Central memory CD8-positive, alpha-beta T cell (primary cell): ENCODE measurements at places on chromosomes 11 and 22.

DNA sequence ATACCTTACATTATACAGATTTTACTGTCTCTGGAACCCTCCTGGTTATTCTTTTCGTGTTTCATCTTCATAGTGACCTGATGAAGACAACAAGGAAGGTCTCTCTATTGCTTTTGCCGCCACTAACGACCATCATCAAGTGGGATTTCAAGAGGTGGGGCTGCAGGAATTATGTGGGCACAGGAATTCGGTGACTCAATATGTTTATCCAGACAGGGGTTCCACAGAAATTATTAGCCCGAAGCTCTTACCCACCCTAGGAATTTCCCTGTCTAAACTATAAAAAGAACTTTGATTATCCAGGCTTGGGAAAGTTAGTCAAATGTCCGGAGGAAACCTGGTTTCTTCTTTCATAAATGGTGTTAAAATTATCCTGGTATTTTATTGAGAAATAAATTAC is 566.8 kb upstream of the TENM4 start:
- no peak for DNase-seq

GRCh38 chr11:108117746-108118371 is 3.5 kb upstream of the ACAT1 start:
- no peak for DNase-seq

GRCh38 chr11:8593455-8593854 is 573 bp downstream of the STK33 start:
- no peak for DNase-seq

DNA sequence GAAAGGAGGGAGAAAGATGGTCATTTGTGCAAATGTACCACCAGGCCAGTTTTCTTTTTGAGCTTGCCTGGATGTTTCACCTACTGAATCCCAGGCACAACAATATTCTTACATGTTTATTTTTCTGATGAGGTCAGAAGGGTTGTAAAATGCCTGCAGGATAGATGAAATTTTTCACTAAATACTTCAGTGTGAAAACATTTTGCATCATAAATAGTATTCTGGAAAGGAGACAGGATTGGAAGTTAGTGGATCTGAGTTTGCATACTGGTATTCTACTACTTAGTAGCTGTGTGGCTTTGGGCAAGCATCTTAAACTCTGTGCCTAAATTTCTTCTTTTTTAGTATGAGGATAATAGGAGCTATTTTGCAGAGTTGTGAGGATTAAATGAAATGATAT is 24.8 kb downstream of the RNF169 start:
- DNase-seq: no peak

DNA sequence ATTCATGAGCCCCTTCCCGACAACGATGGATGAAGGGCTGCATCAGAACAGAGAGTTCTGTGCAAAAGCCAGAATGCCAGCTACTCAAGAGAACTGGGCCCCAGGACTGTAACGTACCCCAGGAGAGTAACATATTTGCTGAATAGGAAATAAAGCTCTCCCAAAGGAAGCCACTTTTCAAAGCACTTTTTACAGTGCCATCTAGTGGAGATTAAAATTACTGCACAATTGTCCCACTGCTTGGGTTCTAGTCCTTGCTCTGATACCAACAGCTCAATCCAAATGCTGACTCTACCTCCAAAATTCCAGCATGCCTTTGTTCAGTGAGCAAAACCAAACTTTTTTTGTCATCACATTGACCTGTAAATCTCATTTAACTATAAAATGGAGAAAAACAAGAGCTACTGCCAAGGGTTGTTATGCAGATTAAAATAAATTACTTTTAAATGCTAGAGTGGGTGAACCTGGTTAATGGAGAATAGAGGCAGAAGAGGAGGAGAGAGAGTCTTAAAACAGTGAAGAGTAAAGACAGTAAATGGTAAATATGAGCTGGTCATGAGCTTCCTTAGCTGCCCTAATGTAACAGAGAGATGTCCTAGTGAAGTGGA is 87.6 kb upstream of the FSHB start:
- DNase-seq: no peak

DNA sequence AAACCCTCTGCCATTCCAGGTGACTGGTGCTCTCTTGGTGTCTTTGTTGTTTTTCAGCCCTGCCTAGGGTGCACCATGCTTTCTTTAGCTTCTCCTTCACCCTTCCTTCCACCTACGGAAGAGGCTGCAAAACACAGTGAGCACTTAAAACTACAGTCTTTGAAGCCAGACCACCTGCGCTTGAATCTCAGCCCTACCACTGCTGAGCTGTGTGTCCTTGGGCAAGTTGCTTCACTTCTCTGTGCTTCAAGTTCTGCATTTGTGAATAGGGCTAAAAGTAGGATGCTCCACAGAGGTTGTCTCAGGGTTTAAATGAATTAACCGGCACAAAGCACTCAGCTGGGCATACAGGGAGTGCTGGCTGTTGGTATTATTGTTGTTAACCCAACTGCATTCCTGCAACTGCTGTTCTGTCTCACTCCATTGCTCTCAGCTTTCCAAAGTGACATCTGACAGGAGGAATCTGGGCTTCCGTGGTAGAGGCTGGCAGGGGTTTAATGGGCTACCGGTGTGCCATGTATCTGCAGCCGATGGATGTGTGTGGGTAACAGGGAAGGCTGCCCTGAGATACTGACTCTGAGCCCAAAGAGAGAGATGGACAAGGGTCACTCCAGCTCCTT is 139.3 kb downstream of the FBXO7 start:
- DNase-seq: no peak

DNA sequence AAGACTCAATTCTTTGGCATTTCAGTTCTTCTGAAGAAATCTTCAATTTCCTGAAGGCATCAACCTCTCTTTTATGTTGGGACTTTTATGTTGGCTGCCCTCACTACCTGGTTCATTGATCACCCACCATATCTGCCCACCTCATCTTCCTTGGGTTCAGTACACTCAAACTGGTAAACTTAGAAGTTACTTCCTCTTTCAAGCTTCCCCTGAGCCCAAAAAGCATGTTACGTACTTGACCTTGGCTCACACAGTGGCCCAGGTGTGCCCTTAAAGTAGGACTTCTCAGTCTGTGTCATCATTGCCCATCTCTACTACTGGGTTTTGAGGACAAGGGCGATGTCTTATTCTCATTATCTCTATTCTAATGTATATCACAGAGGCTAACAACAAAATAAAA is 86.1 kb downstream of the GRIA4 start:
- DNase-seq: no peak

- DNase-seq: no peak
Measured at GRCh38 chr11:26891501-26891900, 102.4 kb upstream of the FIBIN start.

DNA sequence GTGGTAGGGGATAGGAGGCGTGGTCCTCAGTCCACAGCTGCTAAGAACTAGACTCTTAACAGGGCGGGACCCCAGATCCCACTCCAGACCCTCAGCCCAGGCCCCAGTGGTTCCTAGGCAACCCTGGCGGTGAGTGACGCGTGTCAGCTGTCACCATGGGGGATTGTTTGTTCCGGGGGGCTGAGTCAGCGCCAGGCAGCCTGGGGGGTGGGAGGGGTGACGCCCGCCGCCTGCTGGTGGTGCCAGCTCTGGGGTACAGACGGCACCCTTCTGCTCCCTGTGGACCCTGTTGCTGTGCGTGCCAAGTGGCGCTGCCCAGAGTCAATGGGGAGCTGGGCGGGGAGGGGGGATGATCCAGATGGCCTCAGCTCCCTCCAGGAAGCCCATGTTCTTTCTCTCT is 2.5 kb downstream of the CNIH2 start:
- no peak for DNase-seq

DNA sequence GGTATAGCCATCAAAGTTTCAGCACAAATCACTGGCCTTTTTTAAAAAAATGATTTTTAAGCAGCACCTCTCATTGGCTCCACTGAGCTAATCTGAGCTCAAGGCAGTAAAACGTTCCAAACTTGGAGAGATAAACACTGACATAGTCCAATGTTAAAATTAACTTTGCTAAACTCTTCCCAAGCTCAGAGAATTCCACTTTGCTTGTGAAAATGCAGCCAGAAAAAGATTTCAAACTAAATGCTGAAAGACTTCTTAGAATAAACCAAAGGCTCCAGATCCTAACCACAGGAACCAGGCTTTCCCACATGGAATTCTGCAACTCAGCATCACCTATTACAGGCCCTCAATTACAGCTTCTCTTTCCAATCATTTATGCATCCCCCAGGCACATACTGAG is 84.7 kb upstream of the GDPD4 start:
- no peak for DNase-seq

- no peak for DNase-seq
Measured at GRCh38 chr11:26820739-26821138, 98.9 kb upstream of the SLC5A12 start.

- no peak for DNase-seq
Measured at GRCh38 chr11:46533396-46534100, 60.3 kb downstream of the AMBRA1 start.

DNA sequence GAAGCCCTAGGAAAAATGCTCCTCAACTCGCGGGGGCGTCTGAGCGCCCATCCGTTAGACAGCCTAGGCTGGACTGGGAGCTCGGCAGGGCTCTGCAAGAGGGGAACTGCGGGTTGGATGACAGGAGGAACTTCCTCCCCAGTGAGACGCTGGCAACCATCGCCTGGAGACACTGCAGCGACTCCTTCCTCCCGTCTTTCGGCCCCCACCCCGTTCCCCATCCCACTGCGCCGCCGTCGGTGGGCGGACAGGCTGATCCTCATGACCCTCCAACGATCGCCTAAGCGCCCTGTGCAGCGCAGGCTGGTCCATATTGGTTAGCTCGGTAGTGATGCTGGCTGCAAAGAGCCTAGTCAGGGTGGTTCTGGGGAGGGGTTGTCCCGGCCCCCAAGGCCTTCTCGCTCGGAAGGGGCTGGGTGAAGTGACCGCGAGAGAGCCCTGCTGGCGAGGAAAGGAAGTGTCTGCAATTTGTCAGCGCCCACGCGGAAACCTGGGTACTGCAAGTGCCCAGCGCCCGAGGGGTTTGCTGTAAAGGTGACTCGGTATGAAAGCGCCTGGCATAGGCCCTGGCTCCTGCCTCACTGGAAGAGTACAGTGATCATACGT is 638 bp downstream of the NRGN start:
- no peak for DNase-seq

DNA sequence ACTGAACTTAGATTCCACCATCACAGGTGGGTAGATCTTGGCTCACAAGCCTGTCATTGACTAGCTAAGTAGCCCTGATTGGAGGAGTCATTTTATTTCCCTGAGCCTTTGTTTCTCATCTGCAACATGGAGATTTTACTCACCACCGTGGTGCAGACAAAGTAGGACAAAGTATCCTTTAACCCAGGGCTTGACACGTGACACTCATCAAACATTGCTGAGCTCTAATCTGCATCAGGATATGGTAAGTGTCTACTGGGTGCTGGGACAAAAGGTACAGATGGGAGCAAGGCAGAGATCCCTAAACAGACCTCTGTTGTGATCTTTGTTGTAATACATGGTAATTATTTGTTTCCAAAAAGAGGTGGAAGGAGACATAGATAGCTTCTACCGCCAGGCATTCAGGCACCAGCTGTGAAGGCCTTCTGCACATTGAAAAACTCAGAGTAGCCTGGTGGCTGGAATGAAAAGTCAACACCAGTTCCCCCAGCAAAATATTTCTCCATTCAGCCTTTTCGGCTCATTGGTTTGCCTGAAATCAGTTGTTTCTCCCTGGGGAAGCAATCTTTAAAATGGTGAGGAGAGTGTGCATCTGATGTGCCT is 18.3 kb upstream of the MICAL2 start:
- DNase-seq: no peak

DNA sequence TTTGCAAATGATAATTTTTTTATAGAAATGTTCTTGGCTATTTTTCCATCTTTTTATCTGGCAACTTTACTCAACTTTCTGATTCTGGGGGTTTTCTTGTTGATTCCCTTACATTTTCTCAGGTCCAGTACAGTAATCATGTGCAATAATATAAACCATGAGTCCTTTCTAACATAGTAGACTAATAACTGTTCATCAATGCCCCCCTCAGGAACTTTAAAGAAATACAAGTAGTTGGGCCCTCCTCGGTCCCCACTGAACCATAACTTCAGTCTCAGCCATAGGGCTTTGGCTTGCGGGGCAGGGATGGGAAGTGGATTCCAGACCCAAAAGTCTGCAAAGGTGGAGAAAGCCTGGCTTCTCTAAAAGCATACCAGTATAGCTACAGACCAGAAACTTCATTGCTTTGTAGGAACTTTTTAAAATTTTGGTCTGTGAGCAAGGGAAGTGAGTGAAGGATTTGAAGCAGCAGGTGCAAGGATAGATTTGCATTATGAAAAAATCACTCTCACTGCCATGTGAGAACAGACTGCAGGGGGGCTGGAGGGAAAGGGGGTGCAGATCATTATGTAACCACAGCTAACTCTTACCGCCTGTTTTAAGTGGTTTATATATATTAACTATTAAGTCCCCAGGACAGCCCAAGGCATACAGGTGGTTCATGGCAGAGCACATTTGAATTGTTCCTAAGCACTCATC is 10.4 kb upstream of the TUB start:
- DNase-seq: no peak

GRCh38 chr11:45305874-45306623 is 19.9 kb upstream of the SYT13 start:
- no peak for DNase-seq

DNA sequence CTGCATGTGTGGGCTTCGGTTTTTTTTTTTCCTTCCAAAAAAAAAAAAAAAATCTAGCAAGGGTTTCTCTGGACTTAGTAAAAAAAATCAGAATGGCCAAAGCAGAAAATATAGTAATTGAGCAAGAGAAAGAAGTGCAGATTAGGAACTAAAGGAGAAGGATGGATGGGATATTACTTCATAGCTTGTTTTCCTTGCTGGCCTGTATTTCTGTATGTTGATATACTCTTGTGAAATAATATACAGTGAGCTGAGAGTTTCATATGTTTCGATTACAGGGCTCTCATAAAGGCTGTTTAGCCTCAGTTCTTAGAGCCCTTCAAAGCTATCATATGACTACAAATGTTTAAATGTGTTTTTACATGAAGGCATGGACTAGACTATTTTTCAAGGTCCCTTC is 34.3 kb upstream of the NFRKB start:
- no peak for DNase-seq

DNA sequence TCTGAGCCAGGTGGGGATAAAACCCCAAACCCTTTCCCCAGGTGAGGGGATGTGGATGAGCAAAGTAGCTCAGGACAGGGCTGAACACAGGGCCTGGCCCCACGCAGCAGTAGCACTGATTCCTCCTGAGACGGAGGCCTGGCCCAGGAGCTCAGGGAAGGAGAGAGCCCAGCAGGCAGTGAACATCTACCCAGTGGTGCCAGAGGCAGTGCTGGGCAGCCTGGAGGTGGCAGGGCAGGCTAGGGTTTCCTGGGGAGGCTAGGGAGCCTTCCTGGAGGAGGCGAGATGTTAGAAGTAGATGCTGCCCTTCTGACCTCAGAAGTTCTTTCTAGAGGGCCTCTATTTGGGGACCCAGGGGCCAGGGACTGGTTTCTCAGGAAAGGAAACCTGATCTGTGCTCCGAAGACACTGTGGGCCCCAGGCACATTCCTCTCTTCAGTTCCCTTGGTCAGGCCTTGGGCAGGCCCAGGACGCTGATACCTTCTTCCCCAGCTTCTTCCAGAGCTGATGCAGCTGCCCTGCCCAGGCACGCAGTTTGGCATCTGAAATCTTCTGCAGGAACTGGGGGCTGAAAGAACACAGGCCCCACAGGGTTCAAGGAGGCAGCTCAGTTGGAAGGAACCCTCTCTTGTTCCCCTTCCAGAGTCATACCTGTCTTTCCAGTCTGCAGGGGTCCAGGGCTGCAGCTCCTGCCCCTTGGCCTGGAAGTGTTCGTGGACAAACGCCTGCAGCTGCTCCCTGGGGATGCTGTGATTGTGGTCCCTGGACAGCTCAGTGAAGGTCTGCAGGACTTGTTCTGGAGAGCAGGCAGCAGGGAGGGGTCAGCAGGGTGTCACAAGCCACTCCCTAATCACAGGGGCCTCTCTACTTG is 16.8 kb downstream of the TREH start:
- no peak for DNase-seq
